CD4-positive, alpha-beta T cell treated with Interleukin-2 at 100 ng/mL for 4 hours (primary cell): ENCODE measurements at places on chromosomes 16 and 17.

DNA sequence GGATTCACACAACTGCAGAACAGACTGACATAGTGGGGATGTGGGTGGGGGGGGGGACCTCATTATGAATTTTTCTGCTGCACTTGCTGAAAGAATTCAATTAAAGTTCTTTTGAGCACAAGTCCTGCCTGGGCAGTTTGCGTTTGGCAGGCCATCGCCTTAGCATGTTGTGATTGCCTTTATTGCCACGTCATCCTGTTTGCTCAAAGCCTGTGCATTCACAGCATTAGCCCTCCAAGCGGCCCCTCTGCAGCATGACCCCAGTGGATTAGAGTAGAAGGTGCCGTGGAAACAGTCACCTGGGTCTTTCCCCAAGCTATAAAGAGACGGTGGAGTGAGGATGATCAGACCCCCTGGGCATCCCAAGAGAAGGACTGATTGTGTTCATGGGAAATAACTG is 17.2 kb downstream of the MSI2 start:
- no peak for DNase-seq

GRCh38 chr16:46996391-46996790 is 22.9 kb upstream of the DNAJA2 start:
- no peak for DNase-seq

- DNase-seq: no peak
Observed at GRCh38 chr17:70215656-70216055, 46.3 kb downstream of the KCNJ2 start.

GRCh38 chr16:929227-930073 is 41.3 kb downstream of the LMF1 start:
- no peak for DNase-seq

DNA sequence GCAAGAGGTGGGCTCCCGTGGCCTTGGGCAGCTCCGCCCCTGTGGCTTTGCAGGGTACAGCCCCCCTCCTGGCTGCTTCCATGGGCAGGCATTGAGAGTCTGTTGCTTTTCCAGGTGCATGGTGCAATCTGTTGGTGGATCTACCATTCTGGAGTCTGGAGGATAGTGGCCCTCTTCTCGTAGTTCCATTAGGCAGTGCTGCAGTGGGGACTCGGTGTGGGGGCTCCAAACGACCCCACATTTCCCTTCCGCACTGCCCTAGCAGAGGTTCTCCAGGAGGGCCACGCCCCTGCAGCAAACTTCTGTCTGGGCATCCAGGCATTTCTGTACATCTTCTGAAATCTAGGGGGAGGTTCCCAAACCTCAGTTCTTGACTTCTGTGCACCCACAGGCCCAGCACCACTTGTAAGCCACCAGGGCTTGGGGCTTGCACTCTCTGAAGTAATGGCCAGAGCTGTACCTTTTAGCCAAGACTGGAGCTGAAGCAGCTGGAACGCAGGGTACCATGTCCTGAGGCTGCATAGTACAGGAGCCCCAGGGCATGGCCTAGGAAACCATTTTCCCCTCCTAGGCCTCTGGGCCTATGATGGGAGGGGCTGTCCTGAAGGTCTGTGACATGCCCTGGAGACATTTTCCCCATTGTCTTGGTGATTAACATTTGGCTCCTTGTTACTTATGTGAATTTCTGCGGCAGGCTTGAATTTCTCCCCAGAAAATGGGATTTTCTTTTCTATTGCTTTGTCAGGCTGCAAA is 6.0 kb downstream of the PRKAR1A start:
- DNase-seq: no peak

DNA sequence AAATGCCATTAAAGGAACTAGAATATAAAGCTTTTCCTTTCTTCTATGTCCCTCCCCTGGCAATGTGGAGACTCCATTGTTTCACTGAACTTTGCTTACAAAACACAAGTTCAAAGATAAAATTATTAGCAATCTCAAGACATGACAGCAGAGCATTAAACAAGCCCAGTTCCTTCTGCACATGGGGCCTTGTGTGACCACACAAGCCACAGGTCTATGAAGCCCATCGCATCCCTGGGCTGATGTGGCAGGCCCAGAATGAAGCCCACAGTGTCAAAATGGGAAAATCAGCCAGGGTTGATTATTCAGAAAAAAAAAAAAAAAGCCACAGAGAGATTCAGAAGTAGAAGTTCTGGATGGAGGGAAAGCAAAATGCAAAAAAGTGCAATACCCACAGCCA is 12.9 kb upstream of the SLC39A11 start:
- DNase-seq: no peak

- DNase-seq: no peak
Observed at GRCh38 chr17:37273409-37274051, 102.3 kb upstream of the C17orf78 start.

DNA sequence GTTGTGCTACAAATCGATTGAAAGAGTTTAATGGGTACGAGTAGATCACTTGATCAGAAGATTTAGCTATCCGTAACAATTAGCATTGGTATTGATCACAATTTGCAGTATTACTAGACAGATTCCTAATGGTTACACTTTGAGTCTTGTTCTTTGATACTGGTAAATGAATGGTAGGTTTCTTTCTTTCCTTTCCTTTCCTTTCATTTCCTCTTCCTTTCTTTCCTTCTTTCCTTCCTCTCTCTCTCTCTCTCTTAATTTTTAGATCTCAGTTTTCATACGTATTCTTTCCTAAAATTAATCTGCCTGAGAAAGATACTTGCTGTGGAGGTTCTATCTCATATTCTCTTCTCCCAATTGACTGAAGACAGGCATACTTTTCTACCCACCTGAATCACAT is 17.9 kb downstream of the CPD start:
- DNase-seq: no peak

DNA sequence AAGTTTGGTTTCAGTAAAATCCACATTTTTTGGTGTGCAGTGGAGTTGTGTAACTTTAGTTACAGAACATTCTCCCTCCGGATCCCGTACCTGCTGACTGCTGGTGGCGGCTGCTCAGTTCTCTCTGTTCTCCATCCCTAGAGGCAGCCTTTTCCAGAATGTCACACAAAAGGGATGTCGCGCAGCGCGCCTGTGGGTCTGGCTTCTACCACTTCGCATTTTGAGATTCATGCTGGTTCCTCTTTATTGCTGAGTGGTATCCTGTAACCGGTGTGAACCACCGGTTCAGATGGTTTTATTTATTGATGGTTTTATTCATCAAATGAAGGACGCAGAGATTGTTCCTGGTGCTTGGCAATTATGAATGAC is 981 bp upstream of the CEP131 start:
- DNase-seq: no peak

DNA sequence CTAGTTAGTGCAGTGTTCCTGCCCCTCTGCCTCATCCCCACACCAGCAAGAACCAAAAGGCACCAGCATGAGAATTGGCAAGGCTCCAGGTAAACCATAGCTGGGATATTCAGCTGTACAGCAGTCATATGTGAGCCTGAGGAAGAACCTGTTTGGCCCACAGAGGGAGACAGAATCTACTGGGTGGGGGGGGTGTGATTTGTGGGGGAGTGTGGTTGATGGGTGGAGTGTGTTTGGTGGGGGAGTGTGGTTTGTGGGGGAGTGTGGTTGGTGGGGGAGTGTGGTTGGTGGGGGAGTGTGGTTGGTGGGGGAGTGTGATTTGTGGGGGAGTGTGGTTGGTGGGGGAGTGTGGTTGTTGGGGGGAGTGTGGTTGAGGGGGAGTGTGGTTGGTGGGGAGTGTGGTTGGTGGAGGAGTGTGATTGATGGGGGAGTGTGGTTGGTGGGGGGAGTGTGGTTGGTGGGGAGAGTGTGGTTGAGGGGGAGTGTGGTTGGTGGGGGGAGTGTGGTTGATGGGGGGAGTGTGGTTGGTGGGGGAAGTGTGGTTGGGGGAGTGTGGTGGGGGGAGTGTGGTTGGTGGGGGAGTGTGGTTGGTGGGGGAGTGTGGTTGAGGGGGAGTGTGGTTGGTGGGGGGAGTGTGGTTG is 19.5 kb downstream of the MINK1 start:
- peak; percentile 1 for DNase-seq

DNA sequence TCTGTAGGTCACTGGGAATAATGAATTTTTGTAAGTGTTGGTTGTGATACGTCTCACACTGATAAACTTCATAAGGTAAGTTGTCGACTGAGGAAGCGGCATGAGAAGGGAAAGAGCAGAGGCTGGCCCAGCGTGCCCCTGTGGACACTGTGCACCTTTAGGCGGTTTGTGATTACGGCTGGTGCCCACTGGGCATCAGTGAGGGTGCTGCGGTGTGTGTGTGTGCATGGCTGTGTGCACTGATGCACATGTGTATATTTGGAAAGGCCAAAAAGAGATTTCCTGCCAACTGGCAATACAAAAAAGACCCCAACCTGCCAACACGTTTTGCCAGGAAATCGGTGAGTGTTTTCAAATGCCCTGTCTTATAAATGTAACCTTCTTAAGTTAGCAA is 11.9 kb downstream of the IRF8 start:
- DNase-seq: no peak

DNA sequence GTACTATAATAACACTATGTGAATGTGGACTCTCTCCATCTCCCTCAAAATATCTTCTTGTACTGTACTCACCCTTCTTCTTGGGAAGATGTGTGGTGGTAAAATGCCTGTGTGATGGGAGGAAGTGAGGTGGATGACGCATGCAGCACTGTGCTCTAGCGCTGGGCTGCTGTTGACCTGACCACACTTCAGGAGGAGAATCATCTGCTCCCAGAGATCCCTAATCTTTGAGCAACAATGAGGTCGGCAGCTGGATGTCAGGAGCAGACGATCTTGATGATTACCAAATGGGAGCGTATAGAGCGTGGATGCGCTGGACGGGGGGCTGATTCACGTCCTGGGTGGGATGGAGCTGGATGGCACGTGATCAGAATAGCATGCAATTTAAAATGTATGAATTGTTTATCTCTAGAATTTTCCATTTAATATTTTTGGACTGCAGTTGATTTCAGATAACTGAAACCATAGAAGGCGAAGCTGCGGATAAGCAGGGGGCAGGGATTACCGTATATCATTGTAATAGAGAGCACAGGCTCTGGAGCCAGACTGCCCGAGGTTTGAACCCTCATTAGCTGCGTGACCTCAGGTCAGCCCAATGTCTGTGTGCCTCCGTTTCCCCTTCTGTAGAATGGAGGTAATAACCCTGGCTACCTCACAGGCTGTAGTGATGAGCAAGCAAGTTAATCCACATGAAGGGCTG is 23.7 kb upstream of the CYLD start:
- no peak for DNase-seq

DNA sequence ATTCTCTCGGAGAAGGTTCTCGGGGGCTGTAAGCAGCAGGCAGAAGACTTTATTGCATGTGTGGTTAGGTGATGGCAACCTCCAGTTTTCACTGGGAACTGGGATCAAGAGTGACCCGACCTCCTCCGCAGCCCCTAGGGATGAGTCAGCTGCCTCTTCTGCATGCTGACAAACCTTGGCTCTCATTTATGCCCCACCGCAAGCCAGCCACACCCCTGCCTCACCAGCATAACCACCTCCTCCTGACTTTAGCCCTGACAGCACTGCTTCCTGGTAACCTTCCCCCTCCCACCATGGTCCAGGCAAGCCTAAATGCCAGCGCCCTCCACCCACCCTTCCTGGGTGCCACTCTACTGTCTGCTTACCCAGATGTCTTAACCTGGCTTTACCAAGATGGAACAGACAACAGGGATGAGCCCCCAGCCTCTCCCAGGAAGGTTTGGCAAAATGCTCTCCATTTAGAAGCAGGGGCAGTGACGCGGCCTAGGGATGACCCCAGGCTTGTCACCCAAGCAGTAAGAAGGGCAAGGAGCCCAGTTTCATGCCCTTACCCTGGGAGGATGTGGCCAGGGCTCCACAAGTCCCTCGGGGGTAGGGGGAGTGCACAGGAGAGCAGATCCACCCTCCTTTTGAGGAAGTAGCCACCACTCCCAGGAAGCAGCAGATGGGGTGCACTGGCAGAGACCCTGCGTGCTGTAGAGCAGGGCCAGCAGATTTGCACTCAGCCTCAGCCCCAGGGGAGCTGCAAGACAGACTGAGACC is 73.5 kb downstream of the GOSR1 start:
- peak; percentile 3 for DNase-seq

DNA sequence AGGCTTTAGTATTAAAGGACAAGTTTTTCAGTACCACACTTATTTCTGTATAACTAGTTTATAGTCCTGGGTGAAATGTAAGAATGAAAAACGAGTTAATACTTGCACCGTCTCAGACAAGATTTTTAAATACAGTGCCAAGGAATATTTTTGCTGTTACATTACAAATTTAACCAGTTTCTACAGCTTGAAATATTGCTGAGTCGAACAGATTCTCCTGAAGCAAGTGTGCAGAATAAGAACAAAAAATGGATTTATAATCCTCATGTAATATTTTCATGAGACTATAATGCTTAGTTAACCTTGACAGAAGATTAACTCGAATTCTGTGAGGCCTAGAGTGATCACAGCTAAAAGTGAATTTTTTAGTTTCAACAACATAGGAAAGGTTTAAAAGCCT is 3.1 kb downstream of the NETO2 start:
- no peak for DNase-seq

DNA sequence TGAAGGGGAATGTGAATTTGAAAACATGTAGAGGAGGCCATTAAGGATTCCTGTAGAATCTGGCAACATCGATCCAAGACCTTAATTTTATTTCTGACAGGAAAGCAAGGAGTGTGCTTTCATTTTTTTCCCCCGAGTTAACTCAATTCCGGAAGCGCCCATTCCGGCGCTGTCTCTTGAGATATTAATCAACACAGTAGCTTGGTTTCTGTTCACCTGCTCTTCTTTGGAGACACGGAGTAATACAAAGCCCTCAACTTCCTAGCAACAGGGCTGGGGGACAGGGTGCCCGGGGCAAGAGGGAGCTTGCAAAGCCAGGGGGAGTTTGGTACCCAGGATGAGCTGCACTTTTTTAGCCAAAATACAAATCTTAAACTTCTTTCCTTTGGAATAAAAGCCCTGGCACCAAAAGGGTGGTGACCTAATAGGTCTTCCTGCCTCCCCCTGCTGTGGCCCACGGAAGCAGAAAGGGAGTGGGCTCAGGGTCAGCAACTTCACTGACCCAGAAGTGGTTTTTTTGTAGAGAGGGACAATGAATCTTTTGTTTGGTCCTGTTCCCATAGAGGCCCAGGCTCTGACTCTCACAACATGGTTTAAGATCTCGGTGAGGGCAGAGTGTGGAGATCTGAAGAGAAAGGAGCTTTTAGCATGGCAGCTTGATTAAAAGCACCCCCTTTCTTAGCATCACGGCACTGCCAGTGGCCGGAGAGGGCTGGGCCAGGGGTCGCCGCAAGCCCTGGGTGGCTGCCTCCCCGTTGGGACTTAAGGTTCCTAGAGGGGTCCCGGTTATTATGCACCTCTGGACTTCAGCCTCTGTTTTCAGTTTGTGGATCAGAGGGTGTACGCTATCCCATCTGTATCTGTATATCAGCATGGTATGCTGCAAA is 207.3 kb downstream of the CCDC182 start:
- peak; percentile 3 for DNase-seq

DNA sequence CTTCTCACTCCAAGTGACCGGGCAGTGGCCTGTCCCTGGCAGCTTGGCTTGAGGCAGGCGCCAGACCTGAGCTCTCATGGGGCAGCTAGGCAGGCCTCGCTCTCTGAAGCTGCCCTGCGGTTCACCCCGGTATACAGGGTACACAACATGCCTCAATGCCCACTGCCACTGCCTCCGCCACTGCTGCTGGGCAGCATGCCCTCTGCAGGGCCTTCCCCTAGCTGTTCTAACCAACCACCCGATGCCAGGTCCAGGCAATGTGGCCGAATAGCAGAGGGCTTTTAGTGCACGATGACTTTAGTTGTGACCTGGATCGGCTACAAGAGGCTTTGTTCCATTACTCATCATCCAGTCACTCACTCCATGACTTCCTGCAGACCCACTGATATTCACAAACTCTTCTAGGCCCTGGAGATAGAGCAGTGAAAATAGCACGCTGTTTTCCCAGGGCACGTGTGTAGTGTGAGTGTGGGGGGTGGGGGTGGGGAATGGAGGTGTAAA is 19.7 kb downstream of the CDC42EP4 start:
- DNase-seq: no peak
